ENCODE measurements at places on chromosomes 11 and 22.

GRCh38 chr11:87097582-87097981 lies 59.8 kb downstream of the TMEM135 start:
- peak; percentile 32 for DNase-seq

- no peak for DNase-seq
Measured at GRCh38 chr22:44845191-44845590, 92.8 kb downstream of the ARHGAP8 start.

DNA sequence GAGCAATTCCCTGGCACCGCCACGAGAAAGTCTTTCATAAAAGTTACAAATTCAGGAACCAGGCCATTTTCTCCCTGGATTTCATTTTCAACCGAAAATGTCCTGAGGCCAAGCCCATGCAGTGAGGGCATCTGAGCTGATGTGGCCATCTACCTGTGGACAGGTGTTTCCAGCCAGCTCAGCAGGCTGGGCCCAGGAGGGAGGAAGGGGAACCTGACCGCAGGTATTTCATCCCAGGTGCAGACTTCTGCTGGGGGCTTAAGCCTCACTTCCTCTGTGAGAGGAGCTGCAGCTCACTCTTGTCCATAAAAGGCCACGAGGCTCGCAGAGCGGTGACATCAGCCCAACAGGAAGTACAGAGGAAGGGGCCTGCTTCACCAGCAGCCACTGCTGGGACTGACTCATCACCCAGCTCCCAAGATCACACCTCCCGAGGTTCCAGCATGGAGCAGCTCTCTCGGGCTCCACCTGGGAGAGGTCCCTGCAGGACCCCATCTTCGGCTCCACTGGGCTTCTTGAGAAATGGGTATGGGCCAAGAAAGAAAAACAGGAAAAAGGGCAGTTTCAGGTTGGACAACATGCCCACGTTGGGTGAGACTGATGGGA lies 56.4 kb downstream of the MYH9 start:
- DNase-seq = peak; percentile 97

- DNase-seq = no peak
Measured at GRCh38 chr11:39542460-39542859, 1917.0 kb downstream of the LRRC4C start.

DNA sequence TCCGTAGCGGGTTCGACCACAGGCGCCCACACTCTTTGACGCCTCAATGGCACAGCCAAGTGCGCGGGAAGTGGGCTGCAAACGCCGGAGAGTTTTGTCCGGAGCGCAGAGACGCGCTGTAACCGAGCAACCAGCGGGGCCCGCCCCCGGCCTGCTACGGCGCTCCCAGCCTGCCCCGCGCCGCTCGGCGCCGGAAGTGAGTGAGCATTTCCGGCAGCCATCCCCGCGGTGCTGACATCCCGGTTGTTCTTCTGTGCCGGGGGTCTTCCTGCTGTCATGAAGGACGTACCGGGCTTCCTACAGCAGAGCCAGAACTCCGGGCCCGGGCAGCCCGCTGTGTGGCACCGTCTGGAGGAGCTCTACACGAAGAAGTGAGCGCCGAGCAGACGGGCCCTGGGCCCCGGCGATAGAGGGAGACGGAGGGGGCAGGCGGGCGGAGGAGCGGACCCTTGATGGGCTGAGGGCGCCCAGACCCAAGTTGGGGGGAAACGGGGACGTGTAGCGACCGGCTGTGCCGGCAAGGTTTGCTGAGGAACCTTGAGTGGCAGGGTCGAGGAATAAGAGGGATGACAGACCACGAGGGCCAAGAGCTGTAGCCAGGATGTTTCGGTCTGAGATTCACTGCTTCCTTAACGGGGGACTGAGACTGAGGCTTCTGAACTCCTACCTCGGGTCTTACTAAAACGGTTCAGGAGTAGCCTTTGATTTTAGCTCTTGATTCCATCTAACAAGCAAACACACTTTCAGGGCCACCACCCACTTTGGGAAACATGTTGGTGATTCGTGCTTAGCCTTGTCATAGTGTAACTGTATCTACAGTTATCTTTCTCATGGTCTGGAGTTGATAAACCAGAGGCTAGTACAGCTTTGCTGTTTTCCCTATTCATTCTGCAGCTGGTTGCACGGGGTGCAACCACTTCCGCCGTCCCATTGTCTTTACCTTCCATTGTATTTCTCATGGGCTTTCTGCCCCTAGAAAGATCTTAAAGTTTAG lies at the start of gene PSMD13:
Gene PSMD13 (plus strand): TSS at position 203 of the 994 bp plus-strand sequence. CDS start 74 bp downstream, at position 277.
- peak; percentile 86 for DNase-seq

DNA sequence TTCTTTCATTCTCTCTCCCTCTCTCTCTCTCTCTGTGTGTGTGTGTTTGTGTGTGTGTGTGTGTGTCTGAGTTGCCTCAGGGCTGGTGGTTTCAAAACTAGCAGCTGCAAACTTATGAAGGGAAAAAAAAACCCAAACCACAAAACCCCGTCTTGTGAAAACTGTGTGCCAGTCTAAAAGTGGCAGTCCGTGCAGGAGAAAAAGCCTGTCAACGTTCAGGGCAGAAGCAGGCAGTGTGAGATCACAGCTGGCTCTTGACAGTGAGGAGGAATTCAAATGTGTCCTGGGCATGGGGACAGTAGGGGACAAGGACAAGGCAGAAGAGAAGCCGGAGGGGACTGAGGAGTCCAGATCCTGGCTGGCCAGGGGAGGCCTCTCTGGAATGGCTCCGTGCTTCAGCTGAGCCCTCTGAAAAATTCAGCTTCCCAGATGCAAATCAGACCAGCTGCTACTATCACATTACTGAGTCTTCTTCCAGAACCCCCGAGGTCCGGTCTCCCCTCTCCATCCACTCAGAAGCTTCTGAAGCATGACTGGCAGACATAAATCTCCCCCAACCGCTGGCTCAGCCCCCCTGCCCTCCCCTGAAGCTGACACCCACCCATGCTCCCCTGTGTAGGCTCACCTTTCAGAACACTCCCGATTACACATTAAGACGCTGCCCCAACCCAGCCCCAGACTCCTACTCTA lies 31.9 kb downstream of the FLI1 start:
- DNase-seq = peak; percentile 97

DNA sequence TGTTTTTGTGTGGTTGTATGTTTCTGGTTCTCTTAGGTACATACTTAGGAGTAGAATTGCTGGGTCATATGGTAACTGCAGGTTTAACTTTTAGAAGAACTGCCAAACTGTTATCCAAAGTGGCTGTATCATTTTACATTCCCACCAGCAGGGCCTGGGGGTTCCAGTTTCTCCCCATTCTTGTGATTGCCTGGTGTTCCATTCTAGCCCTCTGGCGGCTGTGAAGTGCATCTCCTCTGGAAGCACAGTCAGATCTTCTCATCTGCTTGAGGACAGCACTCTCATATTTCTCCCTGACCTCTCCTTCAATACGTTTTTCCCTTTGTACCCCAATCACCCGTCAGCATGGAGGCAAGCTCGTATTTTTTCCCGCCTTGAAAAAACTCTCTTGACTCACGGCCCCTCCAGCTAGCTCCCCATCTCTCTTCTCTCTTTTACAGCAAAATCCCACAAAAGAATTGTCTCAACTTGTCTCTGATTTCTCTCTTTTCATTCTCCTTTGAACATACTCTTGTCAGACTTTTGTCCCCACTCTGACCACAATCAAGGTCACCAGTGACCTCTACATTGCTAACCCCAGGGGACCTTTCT lies 56.8 kb upstream of the THY1 start:
- peak; percentile 32 for DNase-seq

- no peak for DNase-seq
Measured at GRCh38 chr11:2259897-2260451, 10.4 kb downstream of the ASCL2 start.

GRCh38 chr11:34630544-34630943 lies 9.7 kb downstream of the EHF start:
- DNase-seq = no peak

- DNase-seq = no peak
Measured at GRCh38 chr11:29679996-29680395, 336.8 kb downstream of the KCNA4 start.

DNA sequence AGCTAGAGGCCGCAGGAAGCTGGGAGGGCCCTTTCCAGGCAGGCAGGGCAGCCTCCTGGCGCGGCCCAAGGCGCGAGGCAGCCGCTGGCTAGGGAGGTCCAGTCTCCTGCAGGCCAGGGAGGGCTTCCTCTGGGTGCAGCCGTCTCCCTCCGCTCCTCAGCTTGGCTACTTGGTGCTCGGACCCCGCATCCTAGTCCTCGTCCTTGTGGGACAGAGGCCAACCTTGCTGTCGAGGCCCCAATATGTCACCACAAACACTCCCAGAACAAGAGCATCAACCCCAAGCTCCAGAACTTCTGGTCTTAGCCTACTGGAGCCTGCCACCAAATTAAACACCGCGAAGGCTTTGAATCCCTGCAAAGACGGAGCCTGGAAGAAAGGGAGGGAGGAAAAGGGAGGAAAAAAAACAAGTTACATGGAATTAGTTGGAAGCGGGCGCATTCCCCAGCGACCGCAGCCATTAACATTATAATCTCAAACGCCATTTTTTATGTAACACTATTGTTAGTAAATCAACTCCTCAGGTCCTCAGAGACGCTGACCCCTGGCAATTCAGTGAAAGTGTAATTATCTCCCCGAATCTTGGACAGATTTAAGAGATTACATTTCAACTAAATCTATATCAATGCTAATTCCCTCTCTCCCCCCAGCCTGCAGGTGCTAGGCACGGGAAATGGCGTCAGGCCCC lies 12.7 kb upstream of the PAX6 start:
- no peak for DNase-seq

- DNase-seq = no peak
Measured at GRCh38 chr11:58963551-58964104, 24.3 kb downstream of the GLYATL1 start.

GRCh38 chr11:61602775-61603569 lies 22.1 kb upstream of the SYT7 start:
- no peak for DNase-seq

DNA sequence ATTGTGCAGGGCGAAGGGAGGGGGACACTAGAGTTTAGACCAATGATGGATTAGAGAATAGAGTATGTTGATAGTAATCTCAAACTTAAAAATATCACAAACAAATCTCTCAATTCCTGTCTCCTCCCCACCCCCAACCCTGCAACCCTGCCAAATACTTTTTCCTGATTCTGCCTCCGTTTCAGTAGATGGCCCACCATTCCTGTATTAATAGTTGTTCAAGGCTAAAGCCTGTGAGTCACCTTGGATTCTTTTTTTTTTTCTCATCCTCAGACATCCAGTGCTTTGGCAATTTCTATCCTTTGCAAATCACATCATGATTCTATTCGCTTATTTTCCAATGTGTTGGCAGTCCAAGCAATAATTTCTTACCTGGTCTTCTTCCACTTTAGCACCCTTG lies 207.9 kb downstream of the DYNC2H1 start:
- DNase-seq = no peak

- DNase-seq = no peak
Measured at GRCh38 chr11:59028105-59028504, 58.0 kb upstream of the GLYATL1B start.

DNA sequence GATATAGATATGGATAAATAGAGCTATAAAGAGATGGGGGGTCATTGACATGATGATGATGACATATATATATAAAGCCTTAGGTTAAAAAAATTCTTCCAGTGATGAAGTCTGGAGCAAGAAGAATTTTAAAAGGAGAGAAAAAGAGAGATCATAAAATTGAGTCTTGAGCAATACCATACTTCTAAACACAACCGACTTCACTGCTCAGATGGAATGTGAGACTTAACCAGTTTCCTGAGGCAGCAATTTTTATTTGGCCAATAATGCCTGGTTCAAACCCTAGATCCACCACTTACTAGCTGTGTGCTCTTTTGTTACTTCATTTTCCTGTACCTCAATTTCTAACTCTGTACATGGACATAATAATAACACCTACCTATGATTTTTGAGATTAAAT lies 229.5 kb downstream of the TTC28 start:
- DNase-seq = no peak

- no peak for DNase-seq
Measured at GRCh38 chr11:2290351-2290841, 11.3 kb downstream of the C11orf21 start.

- DNase-seq = no peak
Measured at GRCh38 chr22:39928536-39929520, 27.9 kb downstream of the GRAP2 start.

DNA sequence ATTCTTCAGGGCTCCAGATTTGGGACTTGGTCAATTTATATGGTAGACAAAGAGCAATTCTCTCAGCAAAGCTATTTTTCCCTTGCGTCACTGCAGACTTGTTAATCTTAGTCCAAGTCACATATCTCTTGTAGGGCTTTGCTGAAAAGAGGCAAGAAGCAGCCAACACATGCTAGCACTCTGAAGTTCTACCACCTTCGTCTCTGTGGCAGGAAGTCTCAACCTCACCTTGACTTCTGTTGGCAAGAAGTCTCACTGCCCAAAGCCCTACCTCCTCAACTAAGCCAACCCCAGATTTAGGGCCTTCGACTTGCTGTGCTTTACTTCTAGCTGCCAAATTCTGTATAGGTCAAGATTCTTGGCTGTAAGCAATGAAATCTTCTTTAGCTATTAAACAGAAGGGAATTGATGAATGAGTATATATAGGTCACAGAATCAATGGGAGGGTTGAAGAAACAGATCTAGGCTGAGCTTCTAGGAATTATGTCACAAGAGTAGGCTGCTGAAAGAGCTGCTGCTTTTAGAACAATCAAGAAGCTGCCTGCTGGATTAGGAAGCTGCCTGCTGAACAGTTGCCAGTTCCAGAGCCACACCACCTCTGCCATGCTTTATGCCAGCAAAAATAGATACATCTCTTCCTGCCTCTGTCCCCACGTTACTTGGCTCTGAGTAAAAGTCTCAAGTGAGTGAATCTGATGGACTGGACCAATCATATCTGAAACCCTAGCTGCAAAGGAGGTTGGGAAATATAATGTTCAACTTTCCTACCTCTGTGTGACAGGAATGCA lies 17.6 kb upstream of the NCR3LG1 start:
- no peak for DNase-seq

DNA sequence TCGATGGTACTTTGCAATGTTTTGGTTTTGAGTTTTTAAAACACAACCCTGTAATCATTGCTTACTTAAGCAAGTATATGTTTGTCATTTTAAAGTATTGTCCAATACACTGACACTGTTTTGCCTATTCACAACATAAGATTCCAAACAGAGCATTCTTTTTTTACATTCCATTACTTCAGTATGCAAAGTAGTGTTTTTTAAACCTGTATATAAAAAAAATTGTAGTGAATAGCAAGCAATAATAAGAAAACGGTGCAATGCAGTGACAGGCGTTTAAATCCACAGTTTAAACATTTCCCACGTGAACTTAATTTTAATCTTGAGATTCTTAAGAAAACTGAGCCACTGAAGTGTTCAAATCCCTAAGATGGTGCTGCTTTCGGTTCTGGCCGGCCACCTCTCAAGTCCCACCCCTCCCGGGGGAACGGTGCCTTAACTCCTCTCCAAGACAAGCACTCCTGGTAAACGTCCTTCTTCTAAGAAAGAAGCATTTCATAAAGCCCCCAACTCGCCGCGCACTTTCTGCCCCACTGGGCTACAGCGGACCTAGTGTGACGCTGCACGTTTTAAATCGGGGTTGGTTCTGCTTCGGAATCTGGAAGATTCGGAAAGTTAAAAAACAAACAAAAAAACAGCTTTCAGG lies 2.9 kb downstream of the PGR start:
- peak; percentile 26 for DNase-seq

GRCh38 chr11:8342821-8343681 lies 79.4 kb upstream of the LMO1 start:
- peak; percentile 89 for DNase-seq
